NCI-H446 (cell line): ENCODE measurements at places on chromosomes 1 and 21.
A peak's percentile ranks its signal among the peaks of the same experiment; 100 is the strongest.

DNA sequence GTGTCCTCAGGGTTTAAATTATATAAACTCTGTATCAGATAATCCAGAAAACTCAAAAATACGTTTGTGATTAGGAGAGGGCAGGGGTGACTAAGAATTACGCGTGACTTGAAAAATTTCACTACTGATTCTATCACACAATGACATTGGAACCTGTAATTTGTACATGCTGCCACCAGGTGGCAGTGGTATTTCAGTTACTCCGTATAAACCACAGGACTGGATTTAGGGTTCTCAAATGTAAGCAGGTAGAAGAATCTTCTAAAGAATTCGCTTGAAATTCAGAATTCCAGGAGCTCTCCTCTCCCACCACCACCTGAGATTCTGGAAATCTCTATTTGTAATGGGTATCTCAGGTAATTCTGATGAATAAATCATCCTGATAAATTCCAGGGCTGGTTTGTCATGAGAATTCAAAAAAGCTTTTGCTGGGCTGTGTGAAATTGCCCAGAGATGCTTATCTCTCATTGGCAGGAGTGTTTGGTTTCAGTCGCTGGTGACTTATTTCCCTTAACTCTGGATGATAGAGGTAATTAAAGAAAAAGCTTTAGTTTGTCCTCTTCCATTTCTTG, 1.7 kb upstream of the KRTAP7-1 start:
- DNase-seq: no peak

DNA sequence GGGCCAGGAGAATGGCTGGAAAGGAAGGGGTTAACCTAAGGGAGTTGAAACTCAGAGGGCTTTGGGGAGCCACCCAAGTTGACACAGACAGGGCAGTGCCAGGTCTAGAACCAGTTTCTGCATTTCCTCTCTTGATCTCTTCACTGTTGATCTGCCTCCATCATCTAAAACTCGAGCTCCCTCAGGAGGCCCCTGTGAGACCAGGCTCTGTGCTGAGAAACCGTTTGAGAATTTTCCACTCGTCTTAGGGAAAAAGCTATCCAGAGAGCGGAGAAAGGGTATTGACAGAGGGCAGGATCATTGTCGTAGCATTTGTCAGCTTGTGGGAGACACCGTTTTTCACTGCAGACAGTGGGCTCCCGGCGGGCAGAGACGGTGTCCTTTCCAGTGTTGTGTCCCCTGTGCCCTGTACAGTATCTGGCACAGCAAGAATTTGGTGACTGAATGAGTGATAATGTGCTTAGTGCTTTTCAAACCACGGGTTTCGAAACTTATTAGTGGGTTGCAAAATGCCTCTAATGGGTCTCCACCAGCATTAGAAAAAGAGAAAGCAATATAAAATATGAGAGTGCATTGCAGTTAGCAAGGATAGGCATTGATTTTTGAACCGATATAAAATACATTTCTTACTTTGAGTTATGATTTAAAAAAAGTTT, 31.1 kb downstream of the PROK1 start:
- DNase-seq: no peak

DNA sequence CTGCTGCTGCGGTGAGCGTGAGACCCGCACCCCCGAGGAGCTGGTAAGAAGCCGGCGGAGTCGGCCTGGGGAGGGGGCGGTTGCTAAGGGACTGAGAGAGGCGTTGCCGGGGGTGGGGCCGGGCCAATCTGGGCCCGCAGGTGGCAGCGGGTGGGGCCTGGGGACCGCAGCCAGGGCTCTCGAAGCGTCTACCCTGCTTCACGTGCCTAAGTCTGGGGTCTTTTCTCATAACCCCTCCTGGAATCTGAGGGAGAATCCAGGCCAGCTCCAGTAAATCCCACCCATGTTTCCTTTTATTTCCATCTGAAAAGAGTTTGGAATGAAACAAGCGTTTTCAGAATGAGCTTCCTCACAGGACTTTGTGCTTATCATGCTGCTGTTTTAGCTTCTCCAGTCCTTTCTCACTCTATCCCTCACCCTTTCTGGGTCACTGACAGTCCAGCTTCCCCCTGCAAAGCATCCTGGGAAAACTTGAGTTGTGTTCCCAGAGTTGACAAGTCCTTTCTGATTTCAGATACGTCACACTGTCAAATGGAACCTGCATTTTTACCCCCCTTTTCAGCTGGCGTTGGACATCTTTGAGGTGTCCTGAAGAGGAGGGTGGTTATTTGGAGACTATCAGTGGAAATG, 431 bp downstream of the CLCN6 start:
- no peak for DNase-seq

- no peak for DNase-seq
These were observed 255.4 kb upstream of the PLXNA2 start for GRCh38 chr1:208499601-208500000.

DNA sequence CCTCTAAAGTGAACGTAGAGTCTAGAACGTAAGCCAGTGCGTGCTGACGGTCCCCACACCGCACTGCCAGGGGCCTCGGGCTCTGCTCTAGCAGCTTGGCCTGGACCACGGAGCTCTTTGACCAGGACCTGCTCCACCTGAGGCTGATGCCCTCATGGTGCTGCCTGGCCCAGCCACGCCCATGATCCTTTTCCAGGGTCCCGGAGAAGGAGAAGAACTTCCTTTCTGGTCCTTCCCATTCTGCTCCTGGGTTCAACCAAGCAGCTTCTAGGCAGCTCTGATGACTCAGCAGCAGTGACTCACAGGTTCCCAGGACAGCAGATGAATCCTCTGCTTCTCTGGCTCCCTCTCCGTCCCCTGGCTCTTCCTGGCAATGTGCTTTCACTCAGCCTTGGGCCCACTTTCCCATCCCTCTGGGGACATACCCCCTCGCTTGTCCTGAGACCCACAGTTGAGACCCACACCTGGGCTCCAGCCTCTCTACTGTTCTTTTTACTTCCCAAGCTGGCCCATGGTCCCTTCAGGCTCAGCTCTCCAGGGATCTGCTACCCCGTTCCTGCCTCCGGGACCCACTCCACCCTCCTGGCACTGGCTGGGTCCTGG, 246.3 kb upstream of the RAB4A start:
- DNase-seq: peak; percentile 46

DNA sequence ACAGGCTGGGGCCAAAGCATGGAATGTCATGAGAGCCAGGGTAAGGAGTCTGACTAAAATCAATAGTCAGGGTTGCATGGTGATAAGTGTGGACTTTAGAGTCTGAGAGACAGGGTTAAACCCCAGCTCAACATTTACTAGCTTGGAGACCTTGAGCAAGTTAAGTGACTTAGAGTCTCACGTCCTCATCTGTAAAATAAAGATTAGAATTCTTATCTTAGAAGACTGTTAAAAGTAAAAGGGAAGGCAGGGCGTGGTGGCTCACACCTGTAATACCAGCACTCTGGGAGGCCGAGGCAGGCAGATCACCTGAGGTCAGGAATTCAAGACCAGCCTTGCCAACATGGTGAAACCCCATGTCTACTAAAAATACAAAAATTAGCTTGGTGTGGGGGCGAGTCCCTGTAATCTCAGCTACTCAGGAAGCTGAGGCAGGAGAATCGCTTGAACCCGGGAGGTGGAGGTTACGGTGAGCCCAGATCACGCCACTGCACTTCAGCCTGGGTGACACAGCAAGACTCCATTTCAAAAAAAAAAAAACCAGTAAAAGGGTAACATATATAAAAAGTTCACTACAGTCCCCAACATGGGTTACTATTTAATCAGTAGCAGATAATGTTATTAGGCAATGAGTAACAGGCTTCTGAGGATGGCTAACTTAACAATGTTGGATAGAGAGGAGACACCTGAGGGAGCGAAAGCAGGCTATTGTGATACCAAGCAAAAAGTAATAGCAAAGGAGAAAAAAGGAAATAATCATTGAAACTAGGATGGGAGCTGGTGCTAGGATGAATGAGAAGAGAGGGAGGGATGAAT, 20.8 kb downstream of the TMCO1 start:
- DNase-seq: no peak

DNA sequence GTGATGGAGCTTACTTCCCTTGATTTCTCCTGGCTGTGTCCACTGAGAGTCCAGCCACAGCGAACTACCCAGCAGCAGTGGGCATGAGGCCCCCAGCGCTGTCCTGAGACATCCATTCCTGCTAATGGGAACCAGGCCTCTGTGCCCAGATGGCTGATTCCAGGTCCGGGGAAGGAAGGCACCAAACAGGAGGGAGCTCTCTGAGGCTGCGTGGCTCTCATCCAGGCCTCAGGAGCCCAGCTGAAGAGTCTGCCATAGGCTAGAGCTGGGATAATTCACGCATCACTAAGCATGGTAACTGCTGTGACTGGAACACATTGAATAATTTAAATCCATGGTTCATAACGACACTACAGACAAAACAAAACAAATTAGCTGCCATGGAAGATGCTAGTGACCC, 24.7 kb upstream of the LRRC47 start:
- peak; percentile 79 for DNase-seq

DNA sequence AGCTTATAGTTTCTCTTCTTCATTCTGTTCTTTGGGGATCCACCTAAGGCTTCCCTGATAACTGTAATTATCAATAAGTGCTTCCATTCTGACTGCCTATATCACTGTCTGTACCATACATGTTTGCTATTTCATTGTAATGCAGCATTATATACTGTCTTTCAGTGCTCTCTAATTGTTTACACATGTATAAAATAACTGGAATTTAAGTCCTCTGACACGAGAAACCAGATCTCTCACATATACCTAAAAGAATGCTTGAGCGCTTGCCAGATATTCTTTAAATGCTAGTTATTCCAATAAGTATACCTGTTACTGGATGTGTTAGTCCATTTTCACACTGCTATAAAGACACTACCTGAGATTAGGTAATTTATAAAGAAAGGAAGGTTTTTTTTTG, 34.7 kb downstream of the CELF3 start:
- DNase-seq: no peak

GRCh38 chr1:40936931-40937339, 42.6 kb upstream of the CTPS1 start:
- no peak for DNase-seq

GRCh38 chr1:53549781-53550180, 90.6 kb downstream of the DMRTB1 start:
- no peak for DNase-seq

GRCh38 chr1:162916407-162916806, 55.4 kb upstream of the CCDC190 start:
- no peak for DNase-seq

- DNase-seq: no peak
These were observed 8.7 kb downstream of the KIF21B start for GRCh38 chr1:201014816-201015200.

DNA sequence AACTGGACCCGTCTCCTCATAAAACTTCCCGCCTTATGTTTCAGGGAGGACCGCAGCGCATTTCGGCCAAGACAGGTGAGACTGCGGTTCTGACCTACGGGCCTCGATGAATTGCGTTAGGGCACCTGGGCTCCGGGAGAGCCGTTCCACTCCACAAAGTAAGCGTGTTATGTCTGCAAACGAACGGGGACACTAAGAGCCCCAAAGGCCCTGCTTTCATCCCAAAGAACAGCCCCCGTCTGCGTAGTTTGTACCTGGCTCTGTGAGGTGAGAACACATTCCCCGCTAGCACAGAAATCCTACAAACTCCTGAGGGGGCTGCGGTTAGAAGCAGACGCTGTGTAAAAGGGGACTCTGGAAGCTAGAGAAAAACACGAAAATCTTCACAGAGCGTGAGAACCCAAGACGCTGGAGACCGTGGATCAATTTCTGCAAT, 41.6 kb upstream of the PPIAL4F start:
- peak; percentile 82 for DNase-seq

- no peak for DNase-seq
These were observed 18.3 kb downstream of the ATP2B4 start for GRCh38 chr1:203644661-203645510.

DNA sequence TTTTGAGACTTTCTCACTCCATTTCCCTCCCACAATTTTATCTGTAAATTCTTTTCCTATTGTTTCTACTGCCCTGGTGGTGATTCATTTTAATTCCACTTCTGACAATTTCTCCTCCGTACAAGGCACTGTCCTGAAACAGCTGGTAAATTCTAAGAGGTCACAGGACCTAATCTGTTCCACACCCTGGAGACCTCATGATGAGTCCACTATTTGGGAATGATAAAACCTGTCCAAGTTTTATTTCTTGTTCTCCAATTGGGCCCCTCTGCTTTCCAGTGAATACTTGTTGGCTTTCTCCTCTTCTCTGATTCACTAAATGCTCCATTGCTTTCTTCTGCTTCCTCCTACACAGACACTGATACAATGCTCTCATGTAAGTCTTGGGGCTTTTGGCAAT, 343.1 kb upstream of the DUSP10 start:
- no peak for DNase-seq

GRCh38 chr1:8641377-8641997, 176.0 kb downstream of the RERE start:
- DNase-seq: no peak

- no peak for DNase-seq
These were observed 76.8 kb upstream of the SOX13 start for GRCh38 chr1:203996126-203996525.

GRCh38 chr1:233240829-233241682, 54.5 kb downstream of the PCNX2 start:
- DNase-seq: no peak

- no peak for DNase-seq
These were observed 335.5 kb downstream of the COL11A1 start for GRCh38 chr1:102772831-102773230.

DNA sequence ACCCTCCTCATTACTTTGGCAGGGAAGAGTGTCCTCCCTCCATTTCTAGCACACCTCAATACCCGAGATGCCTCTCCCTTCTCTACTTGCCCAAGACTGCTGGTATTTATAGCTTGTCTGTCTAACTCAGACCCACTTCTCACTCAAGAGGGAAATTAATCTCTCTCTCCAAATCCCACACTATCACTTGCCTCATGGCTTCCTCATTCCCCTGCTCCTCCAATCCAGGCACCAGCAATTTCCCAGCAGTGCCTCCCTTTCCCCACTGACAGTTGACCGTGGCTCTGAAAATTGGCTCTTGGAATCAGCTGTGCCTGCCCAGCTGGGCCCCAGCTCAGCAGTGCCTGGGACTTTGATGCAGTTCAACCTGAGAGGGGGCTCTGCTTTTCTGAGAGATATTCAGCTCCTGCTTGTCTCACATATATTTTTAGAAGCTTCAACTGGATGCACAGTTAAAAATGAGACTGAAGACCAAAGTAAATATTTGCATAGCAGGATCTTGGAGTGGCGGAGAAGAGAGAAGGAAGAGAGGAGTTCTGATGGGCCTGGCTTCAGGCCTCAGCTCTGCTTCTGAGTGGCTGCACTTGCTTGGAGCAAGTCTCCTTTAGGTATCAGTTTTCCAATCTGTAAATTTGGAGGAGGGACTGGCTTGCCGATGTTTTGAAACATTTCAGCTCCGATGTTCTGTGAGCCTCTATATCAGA, 81.1 kb upstream of the SPATA6 start:
- no peak for DNase-seq

- DNase-seq: no peak
These were observed 393.5 kb downstream of the SMYD3 start for GRCh38 chr1:246113555-246114095.

GRCh38 chr1:22670352-22670975, 17.4 kb downstream of the C1QB start:
- no peak for DNase-seq

- no peak for DNase-seq
These were observed 288.5 kb downstream of the NFIA start for GRCh38 chr1:61370913-61371279.

- peak; percentile 15 for DNase-seq
These were observed 221.3 kb upstream of the KCTD3 start for GRCh38 chr1:215345766-215346165.

GRCh38 chr1:232385221-232385620, 244.7 kb downstream of the SIPA1L2 start:
- DNase-seq: no peak
